Thyroid gland (tissue), 4 donors: ENCODE measurements at places on chromosomes 7 and 10. TPM values are rescaled to one million over a fixed set of nuclear protein-coding genes. Genes with fewer than 3 reads are reported as not detected.
A peak's percentile ranks its signal among the peaks of the same experiment; 100 is the strongest.

The DPCD gene
- 28.2 TPM for total RNA-seq

The SPDYE6 gene
- not detected for total RNA-seq

- H3K27me3 ChIP-seq: no peaks in the 10 kb centered on the region
- DNase-seq: no peak
- no peak overlapping the region for H3K27ac ChIP-seq
- no peaks in the 10 kb centered on the region for H3K36me3 ChIP-seq
- no peak overlapping the region for H3K4me3 ChIP-seq
Observed at GRCh38 chr7:156785998-156786543, 106.9 kb downstream of the LMBR1 start.

DNA sequence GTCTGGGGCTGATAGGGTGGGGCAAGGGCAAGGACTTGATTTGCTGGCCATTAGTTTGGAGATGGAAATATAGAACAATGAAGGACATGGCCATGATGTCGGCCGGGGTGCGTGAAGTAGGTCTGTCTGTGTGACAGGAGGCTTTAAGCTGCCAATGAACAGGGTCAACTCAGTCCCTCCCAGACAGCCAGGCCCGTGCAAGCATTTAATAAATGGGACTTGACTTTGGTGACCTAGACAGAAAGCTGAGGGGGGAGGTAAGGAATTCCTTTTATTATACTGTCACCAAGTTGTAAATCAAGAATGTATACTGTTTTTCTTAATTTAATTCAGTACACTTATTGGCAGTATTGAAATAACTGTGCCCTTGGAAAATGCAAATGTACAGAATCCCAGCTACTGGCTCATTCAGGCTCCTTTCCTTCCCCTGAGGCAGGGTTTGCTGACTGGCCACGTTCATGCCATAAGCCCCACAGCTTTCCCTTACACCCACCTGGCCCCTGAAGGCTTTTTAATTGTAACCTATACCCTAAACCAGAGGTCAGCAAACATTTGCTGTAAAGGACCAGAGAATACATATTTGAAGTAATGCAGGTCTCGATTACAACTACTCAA, 87.2 kb downstream of the WIPF3 start:
- H3K4me3 ChIP-seq: no peak overlapping the region
- no peaks in the 10 kb centered on the region for H3K27me3 ChIP-seq
- no peaks in the 10 kb centered on the region for H3K4me1 ChIP-seq
- no peak for DNase-seq
- H3K27ac ChIP-seq: no peak overlapping the region
- H3K36me3 ChIP-seq: no peaks in the 10 kb centered on the region

The FANK1 gene
- total RNA-seq: 9.0 TPM

The ANK3 gene
- total RNA-seq: 116 TPM

The GNAT3 gene
- total RNA-seq: not detected

The SLC16A12 gene
- 40.3 TPM for total RNA-seq

DNA sequence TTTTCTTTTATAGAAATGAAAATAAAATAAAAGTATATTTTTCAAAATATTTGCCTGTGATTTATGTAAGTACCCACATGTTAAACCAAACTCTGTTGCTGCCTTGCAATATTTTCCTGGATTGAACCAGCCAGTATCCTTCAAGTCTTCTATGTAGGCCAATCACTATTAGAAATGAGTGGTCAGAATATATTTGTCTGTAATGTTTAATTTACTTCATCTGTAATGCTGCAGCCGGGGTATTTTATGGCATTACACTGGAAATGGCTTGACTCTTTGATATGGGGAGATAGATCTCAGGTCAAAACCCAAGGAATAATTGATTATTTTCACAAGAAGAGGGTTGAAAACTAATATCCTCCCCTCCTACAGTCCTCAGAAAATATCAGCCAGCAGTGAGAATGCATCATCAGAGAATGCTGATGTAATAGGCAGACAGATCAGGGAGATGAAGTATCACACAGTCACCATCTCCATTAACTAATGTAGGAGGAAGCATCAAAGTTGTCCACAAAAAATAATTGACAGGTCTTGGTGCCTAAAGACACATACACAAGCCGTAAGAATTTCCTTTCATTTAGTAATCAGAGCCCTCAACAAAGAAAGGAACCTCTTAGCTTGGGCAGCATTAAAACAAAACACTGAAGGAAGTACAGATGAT, 82.5 kb downstream of the VWDE start:
- no peak for DNase-seq
- no peaks in the 10 kb centered on the region for H3K36me3 ChIP-seq
- no peaks in the 10 kb centered on the region for H3K4me1 ChIP-seq
- H3K27me3 ChIP-seq: no peaks in the 10 kb centered on the region

GRCh38 chr10:14382022-14382421, 51.3 kb upstream of the FRMD4A start:
- DNase-seq: peak; percentile 28
- H3K4me1 ChIP-seq: no peaks in the 10 kb centered on the region
- no peak overlapping the region for H3K4me3 ChIP-seq
- H3K36me3 ChIP-seq: no peaks in the 10 kb centered on the region
- H3K27me3 ChIP-seq: no peaks in the 10 kb centered on the region
- no peak overlapping the region for H3K27ac ChIP-seq

DNA sequence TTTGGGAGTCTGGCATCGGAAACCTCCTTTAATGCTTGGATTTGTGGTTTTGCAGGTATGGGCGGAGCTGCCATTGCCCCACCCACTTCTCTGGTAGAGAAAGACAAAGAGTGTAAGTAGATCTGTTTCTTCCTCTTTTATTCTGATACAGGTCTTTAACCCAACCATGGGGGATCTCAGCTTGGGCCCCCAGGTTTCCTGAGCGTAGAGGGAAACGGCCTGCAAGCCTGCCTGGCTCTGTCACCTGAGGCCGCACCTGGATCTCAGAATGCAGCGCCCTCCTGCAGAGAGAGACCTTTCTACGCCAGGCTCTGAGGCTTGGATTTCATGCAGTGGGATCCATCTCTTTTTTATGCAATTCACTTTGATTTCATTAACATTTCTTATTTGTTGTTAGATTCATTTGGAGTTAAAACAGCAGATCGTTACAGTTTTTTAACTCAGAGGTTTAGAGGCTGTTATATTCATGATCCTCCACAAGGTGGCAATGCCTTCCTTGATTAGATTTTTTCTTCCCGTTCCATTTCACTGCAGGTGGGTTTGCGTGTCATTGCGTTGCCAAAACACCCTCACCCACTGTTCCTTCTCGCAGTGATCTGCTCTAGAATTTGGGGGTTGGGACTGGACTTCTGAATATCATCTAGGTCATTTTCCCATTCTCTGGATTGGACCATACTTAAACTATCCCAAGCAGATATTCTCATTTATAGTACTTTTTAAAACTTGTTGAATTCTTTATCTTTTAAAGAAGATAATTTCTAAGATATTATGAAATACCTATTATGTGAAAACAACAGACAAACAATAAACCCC, 20.0 kb downstream of the RBM17 start:
- H3K27ac ChIP-seq: no peak overlapping the region
- H3K4me3 ChIP-seq: no peak overlapping the region
- H3K27me3 ChIP-seq: no peaks in the 10 kb centered on the region
- peaks cover 52% of the 10 kb centered on the region for H3K36me3 ChIP-seq
- H3K4me1 ChIP-seq: no peaks in the 10 kb centered on the region

GRCh38 chr7:101173752-101174244, 6.3 kb downstream of the NAT16 start:
- H3K4me3 ChIP-seq: no peak overlapping the region
- DNase-seq: peak; percentile 39
- H3K4me1 ChIP-seq: peaks cover 40% of the 10 kb centered on the region
- no peaks in the 10 kb centered on the region for H3K36me3 ChIP-seq
- peaks cover 33% of the 10 kb centered on the region for H3K27me3 ChIP-seq
- H3K27ac ChIP-seq: no peak overlapping the region

GRCh38 chr7:28688651-28689050, 269.5 kb downstream of the TRIL start:
- no peaks in the 10 kb centered on the region for H3K36me3 ChIP-seq
- no peaks in the 10 kb centered on the region for H3K27me3 ChIP-seq
- H3K27ac ChIP-seq: peak overlapping the region; percentile 10
- peaks cover 36% of the 10 kb centered on the region for H3K4me1 ChIP-seq
- no peak overlapping the region for H3K4me3 ChIP-seq

DNA sequence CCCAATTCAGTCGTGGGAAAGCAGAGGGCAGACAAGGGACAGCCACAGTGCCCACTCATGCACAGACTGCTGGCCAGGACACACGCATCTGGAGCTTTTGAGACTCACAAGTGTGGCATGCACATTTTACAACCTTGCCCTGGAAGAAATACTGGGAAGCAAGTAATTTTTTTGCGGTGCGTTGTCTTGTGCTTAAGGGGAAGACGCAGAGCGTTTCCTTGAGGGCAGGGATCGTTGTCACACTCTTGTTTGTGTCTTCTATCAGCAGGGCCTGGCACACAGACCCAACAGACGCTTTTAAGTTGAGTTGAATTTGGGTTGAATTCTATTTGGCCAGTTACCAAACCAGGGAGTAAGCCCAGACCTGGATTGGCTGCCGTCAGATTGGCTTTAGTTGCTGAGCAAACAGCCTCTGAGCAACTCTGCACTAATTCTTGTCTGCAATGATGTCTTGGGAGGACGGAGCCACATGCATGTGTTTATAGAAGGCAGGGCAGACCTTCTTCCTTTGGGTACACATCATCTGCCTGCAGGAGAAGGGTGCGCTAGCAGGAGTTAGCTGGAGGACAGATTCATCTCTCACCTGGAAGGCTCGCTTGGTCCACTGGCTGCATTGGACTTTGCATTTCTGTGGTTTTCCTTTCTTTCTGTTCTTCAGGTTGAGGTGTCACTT, 38.4 kb downstream of the IL2RA start:
- DNase-seq: no peak
- H3K27me3 ChIP-seq: no peaks in the 10 kb centered on the region
- H3K36me3 ChIP-seq: no peaks in the 10 kb centered on the region
- no peak overlapping the region for H3K27ac ChIP-seq
- no peak overlapping the region for H3K4me3 ChIP-seq
- no peaks in the 10 kb centered on the region for H3K4me1 ChIP-seq

The SHTN1 gene
- total RNA-seq: 31.6 TPM

The AP5Z1 gene
- 21.2 TPM for total RNA-seq

DNA sequence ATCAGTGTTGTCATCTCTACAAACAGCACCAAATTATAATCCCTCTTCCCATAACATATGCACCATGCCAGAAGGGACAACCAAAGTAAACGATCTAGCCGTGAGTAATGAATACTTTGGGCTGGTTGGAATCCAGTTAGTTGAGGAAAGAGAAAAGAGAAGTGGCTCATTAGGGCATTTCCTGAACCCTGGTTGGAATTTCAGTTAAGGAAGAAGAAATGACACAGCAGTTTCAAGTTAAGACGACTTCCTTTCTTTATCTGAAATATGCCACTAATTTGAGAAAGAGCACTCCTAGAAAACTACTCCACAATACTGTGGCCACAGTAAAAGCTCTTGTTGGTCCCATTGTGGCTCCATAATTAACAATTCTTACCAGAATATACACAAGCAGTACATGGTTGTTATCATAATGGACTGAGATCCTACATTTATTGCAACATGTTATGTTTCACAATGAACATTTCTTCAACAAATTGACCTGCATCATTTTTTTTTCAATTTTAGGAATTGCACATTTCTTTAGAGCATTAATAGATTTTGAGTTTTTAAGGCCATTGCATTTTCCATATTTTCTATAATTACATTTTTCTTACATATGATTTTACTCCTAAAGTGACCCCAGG, at the start of gene TFEC:
TSS of gene TFEC (minus strand) at position 113 of the 626 bp plus-strand sequence. CDS start 46,322 bp downstream, outside the sequence.
- no peak within 1 kb of the TSS for H3K4me3 ChIP-seq
- no peaks in the 10 kb centered on the region for H3K27me3 ChIP-seq
- no peak for DNase-seq

- H3K27me3 ChIP-seq: no peaks in the 10 kb centered on the region
- H3K4me1 ChIP-seq: peaks cover 4% of the 10 kb centered on the region
- H3K36me3 ChIP-seq: no peaks in the 10 kb centered on the region
Observed at GRCh38 chr7:117088623-117089194, 135.4 kb downstream of the ST7 start.

- H3K36me3 ChIP-seq: peaks cover 27% of the 10 kb centered on the region
- H3K27me3 ChIP-seq: no peaks in the 10 kb centered on the region
- peak; percentile 15 for DNase-seq
- peak overlapping the region; percentile 31 for H3K4me3 ChIP-seq
- H3K27ac ChIP-seq: no peak overlapping the region
Observed at GRCh38 chr7:151115121-151115835, 29.0 kb downstream of the AGAP3 start.
